ENCODE measurements at places on chromosomes 4 and X.

DNA sequence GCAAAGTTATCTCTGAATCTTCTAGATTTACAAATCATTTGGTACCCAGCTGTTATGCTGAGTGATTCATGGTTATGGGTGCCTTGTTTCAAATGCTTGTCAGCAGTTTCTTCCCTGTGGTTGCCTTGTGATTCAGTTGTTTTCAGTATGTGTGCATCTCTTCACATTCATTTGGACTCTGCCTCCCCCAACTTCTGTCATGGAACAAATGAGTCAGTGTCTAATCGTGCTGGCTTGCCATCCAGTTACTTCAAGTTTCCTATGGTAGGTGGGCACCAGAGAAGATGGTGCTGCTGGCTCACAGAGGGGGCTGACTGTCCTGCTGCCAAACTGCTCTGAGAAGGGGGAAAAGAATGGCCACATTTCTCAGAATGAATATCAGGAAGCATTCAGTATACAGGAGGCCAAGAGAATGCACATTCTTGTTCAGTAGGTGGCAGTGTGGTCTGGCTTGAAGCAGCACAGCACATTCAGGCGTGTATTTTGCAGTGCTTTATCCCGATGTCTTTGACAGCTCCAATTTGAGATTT is 260.9 kb downstream of the GLUD2 start:
- no peak for DNase-seq

DNA sequence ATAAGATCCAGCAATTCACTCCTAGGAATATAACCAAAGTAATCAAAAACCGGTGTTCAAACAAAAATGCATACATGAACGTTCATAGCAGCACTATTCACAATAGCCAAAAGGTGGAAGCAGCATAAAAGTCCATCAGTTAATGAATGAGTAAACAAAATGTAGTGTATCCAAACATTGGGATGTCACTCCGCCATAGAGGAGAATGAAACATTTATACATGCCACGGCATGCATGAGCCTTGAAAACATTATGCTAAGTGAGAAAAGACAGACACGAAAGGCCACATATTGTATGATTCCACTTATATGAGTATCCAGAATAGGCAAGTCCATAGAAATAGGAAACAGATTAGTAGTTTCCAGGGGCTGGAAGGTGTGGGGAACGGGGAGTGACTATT is 11.0 kb upstream of the PDLIM3 start:
- no peak for DNase-seq

- DNase-seq, result no peak
Measured at GRCh38 chrX:24839331-24839730, 145.6 kb downstream of the POLA1 start.

GRCh38 chr4:145824463-145824862 is 114.2 kb downstream of the ZNF827 start:
- DNase-seq, result no peak

DNA sequence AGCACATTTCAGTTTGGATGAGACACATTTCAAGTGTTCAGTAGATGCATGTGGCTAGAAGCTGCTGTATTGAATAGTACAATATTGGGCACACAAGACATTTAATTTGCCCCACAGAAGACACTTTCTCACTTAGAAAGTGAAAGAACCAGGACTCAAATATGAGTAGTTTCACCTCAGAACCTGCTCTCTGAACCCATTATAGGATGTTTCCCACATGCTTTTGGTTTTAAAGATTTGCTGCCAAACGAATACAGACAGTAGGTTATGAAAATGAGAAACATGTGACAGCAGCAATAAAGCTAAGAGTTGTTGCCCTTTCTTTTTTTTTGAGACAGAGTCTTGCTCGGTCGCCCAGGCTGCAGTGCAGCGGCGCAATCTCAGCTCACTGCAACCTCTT is 32.3 kb downstream of the C4orf54 start:
- no peak for DNase-seq

- no peak for DNase-seq
Measured at GRCh38 chr4:78669453-78669852, 106.7 kb upstream of the BMP2K start.

Measured in D721Med (cell line).